GM18507 (cell line): ENCODE measurements at places on chromosomes 2 and 18.

GRCh38 chr2:89845532-89845931 is 1154.1 kb downstream of the RPIA start:
- no peak for DNase-seq

- no peak for DNase-seq
Measured at GRCh38 chr2:119225105-119225865, 1.7 kb downstream of the STEAP3 start.

- DNase-seq, result no peak
Measured at GRCh38 chr2:124325667-124326440, 300.8 kb downstream of the CNTNAP5 start.

GRCh38 chr2:100845141-100845991 is 25.4 kb downstream of the NPAS2 start:
- DNase-seq, result no peak

- peak; percentile 62 for DNase-seq
Measured at GRCh38 chr18:44709307-44710126, 28.8 kb downstream of the SETBP1 start.

DNA sequence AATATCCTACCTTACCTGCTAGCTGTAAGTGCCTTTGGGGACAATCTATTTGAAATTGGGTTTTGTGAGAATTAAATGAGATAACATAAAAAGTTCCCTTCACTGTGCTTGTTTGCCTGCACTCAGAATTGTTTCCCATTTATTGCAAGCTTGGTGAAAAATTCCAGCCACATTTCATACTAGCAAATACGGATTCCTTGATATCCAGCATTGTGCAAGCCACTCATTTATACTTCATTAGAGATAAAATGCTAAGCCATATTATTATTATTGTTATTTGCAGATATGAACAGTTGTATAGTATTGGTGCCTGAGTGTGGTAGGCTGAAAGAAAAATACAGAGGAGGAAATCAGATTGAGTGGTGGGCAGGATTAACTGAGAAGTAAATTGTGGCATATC is 31.9 kb downstream of the ACSL3 start:
- DNase-seq, result no peak

- DNase-seq, result no peak
Measured at GRCh38 chr2:119544075-119544938, at the start of gene CFAP221. Gene CFAP221 (plus strand): TSS chr2:119544449. CDS start chr2:119546132, 1,683 bp downstream.

DNA sequence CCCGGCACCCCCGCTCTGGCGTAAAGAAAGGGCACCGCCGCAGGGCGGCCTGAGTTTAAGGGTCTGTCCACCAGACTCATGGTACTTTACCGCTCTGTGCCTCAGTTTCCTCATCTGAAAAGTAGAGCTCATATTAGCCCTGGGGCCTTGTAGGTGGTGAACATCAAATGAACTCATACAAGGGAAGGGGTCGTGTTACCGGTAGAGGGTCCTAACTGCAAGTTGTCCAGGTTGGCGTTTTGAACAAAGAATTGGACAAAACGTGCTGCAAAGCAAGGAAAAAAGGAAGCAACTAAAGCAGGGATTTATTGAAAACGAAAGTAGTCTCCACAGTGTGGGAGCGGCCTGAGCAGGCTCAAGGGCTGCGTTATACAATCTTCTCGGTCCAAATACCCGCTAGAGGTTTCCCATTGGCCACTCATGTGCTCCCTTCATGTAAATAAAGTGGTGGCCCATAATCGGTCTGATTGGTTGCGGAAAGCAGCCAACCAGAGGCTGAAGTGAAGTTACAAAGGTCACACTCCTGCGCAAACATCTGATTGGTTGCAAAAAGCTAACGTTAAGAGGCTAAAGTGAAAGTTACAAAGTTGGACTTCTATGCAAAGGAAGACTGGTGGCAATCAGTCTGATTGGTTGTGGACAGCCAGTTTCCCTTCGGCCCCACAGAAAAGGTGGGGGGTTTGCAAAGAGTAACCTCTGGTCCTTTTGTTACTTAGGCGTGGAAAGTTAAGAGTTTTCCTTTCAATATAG is 80.7 kb upstream of the LDLRAD4 start:
- DNase-seq, result peak; percentile 69

GRCh38 chr2:182870227-182870626 is 3.8 kb upstream of the FRZB start:
- no peak for DNase-seq

DNA sequence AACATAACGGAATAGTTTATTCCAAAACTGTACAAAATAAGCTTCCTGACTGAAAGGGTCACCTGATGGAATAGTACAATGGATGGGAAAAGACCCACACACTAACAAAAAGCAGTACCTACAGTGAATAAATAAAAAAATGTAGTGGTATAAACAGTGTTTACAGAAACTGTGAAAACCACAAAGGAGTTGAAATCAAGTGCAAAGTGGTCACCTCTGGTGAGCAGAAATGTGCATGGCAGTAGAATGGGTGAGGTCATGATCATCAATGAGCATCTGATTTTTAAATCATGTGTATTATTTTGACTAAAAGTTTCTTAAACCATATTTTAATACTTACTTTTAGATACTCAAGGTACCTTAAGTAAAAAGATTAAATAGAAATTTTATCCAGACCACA is 11.4 kb downstream of the WDSUB1 start:
- DNase-seq, result no peak

GRCh38 chr2:174570318-174570958 is 27.2 kb downstream of the WIPF1 start:
- no peak for DNase-seq

- no peak for DNase-seq
Measured at GRCh38 chr2:217279556-217279955, 419.7 kb upstream of the TNP1 start.

DNA sequence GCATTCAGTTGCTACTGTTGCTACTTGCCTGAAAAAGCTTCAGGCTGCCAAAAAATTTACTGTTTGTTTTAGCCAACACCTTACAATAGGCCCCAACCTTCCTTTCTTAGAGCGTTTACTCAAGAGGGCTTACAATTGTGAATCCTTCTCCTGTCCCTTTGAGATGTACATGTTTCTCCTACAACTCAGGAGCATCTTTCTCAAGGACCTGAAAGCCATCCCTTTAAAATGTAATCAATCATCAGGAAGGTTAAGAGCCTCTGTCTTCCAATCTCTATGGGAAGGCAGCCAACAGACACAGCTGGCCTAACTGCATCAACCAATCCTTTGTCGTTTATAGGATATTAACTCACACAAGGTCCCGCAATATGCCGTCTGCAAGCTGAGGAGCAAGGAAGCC is 3.4 kb upstream of the IER3IP1 start:
- DNase-seq, result no peak

- DNase-seq, result no peak
Measured at GRCh38 chr2:37648331-37649011, 23.0 kb downstream of the CDC42EP3 start.

GRCh38 chr18:40917056-40917455 is 1038.0 kb upstream of the PIK3C3 start:
- no peak for DNase-seq

DNA sequence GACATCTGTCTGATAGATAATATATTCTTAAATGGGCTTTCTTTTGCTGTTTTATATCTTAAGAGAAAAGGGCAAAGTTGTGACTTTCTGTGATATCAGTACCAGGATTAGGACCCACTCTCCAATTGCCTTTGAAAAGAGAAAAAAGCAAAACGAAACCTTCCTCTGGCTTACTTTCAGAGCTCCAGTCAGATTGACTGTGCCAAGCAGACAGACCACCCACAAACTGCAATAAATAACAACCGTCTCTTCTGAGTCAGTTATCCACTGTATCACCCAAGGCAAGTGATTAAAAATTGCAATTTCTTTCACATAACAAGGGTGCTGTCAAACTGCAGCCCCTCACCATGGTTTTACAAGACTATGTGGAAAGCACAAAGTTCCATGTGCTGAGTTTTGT is 230.5 kb upstream of the SETBP1 start:
- no peak for DNase-seq

- DNase-seq, result no peak
Measured at GRCh38 chr2:132542953-132543569, 126.5 kb downstream of the GPR39 start.

DNA sequence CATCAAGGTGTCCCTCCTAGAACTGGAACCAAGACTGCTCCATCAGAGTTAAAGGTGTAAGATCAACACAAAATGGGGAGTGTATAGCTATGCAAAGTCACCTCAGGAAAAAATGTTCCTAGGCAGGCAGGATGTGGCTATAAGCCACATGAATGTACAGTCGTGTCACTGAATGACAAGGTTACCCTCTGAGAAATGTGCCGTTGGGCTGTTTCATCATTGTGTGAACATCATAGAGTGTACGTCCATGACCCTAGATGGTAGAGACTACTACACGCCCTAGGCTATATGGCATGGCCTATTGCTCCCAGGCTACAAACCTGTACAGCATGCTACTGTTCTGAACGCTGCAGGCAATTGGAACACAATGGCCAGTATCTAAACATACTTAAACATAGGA is 24.5 kb downstream of the TYMS start:
- DNase-seq, result no peak

DNA sequence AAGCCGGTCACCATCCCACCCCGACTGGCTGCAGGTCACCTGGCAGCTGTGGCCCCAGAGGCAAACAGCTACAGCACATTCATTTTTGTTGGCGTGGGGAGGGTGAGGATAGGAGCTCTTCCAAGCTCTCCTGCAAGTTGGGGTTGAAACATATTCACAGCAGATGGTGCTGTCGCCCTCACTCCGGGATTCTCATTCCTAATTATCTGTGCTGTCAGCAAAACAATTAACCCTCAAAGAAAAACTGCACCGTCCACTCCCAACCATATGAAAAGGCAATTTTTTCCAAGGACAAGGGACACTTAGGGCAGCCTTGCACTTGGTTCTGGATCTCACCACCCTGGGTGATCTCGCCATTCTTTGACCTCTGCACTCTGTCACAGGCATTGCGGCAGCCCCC is 68.6 kb downstream of the ZBTB7C start:
- DNase-seq, result no peak

DNA sequence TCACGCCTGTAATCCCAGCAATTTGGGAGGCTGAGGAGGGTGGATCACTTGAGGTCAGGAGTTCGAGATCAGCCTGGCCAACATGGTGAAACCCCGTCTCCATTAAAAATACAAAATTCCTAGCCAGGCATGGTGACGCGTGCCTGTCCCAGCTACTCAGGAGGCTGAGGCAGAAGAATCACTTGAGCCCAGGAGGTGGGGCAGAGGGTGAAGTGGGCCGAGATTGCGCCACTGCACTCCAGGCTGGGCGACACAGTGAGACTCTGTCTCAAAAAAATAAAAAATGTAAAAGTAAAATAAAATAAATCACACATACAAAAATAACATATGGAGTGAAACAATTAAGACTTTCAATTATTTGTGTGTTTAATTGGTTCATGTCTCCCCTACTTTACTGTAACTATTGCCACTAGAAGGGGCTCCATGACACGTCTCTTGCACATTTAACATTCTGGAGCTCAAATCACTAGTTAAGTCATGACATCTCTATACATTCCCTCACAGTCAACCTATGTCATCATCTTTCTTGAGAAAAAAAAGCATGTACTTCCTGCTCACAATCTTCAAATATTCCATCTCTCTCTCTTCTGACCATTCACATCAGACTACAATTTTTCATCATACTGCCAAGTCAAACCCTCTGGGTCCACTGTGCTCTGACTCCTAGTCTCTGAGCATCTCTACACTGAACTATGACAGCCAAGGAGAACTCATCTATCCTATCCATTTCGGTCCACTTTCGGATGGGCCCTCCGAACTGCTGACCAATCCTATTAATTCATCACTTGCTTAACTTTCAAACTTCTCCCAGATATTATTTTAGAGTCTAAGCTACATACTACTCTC is 6.7 kb downstream of the GFPT1 start:
- no peak for DNase-seq

DNA sequence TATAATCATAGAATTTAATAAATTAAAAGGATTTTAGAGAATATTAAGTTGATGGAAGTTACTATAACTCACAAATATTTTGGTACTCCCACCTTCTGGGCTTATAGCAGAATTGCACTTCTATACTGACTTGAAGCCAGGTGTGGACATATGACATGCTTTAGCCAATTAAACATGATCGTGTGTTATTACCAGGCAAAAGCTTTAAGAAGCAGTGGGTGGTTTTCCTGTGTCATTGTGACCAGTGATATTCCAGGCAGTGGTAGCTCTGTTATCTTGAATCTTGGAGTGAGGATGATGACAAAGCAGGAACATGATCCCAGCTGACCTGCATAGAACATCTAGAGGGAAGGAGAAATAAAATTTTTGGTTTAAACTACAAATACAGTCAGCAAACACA is 370.9 kb upstream of the ZEB2 start:
- no peak for DNase-seq

- no peak for DNase-seq
Measured at GRCh38 chr2:102632380-102633175, 13.2 kb downstream of the SLC9A2 start.

- DNase-seq, result no peak
Measured at GRCh38 chr2:241088791-241089732, 13.0 kb downstream of the MTERF4 start.

DNA sequence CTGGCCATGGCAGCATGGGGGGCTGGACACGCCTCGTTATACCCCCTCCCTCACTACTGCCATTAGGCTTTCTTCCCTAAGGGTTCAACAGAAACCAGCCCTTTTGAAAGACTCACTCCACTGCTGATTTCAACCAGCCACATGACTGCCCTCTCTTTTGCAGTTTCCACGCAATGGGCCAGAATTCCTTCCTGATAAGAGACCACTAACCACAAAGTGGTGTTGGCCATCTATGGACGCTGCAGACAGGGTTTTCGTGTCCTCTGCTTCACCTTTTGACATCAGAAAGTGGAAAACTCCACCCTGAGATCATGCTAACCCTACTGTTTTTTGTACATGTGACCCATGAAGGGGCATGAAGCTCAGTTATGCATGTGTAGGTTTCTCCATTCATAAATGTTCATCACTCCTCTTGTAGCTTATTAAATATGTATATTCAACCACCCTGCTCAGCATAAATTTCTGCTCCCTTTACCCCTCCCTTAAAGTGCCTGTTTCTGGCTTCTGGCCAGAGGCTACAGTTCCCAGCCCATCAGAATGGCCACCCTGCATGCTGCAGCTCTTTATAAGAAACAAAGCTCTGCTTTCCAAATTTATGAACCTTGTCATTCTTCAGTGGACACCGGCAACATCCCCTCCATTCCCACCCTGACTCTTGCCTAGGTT is 106.6 kb upstream of the MSH6 start:
- no peak for DNase-seq
